ENCODE measurements at places on chromosomes 16 and 17.

DNA sequence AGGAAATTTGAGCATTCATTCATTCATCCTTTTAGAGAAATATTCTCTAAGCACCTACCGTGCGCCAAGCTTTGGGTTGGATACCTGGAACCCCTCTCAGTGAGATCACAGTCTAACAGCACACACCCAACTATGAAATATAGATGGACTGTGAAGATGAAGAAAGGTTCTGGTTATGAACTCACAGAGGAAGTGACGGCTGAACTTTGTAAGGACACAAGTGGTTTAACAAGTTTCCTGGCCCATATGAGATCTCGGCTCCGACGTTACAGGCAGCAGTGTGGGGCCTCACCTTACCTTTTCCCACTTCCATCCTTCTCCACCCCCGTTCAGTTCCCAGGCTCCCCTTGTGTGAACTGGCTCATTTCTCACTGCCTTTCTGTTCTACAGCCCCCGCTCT, 406.2 kb downstream of the MAF start:
- no peak for DNase-seq

- no peak for DNase-seq
These were observed 7.8 kb upstream of the SLC46A1 start for GRCh38 chr17:28413804-28414203.

GRCh38 chr17:29116804-29117753, 63.1 kb downstream of the MYO18A start:
- no peak for DNase-seq

DNA sequence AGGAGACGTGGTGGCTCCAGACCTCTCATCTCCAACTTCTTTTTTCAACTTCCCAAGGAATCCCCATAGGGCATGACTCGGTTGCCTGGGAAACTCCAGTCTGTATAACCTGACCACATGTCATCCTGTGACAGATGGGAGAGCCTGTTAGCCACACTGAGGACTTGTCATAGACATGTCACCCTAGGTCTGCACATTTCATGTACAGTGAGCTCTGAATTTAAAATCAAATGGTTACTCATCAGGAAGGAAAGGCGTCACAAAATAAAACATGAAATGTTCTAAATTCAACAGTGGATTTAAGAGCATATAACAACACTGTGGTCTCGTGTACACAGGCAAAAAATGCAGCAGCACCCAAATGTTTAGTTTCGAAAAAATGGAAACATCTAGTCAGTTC, 22.2 kb upstream of the ADAMTS18 start:
- no peak for DNase-seq

GRCh38 chr17:10018461-10018891, 113.4 kb upstream of the RCVRN start:
- peak; percentile 34 for DNase-seq

- DNase-seq: no peak
These were observed 28.8 kb downstream of the TOM1L2 start for GRCh38 chr17:17943281-17943984.

DNA sequence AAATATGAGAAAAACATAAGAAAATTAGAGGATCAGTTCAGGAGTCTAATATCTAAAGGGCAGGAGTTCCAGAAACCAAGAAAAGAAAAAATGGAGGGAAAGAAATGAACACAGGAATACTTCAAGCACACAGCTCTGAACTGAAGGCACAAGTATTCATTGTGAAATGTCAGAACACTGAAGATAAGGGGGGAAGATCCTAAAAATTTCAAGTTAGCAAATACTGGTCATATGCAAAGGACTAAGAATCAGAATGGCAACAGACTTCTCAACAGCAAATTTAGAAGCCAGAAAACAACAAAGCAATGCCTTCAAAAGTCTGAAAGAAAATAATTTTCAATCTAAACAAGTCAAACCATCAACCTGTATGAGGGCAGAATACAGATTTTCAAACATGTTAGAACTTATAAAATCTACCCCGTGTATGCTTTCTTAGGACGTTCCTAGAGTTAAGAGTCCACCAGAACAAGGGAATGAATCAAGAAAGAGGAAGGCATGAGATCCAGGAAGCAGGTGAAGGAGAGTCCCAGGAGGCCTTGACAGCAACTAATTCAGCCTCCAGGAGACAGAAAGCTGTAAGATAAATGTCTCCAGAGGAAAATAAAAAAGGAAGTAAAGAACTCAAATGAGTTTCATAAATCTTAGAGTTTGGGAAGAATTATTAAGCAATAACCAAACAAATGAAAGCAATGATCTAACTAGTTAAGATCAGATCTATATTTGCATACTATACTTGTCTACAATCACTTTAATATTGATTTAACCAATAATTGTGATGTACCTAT, 2.8 kb downstream of the BRD7 start:
- DNase-seq: no peak

GRCh38 chr16:10577305-10578202, 2.8 kb downstream of the EMP2 start:
- DNase-seq: no peak

- DNase-seq: no peak
These were observed 4.5 kb upstream of the UNC13D start for GRCh38 chr17:75848523-75849278.

DNA sequence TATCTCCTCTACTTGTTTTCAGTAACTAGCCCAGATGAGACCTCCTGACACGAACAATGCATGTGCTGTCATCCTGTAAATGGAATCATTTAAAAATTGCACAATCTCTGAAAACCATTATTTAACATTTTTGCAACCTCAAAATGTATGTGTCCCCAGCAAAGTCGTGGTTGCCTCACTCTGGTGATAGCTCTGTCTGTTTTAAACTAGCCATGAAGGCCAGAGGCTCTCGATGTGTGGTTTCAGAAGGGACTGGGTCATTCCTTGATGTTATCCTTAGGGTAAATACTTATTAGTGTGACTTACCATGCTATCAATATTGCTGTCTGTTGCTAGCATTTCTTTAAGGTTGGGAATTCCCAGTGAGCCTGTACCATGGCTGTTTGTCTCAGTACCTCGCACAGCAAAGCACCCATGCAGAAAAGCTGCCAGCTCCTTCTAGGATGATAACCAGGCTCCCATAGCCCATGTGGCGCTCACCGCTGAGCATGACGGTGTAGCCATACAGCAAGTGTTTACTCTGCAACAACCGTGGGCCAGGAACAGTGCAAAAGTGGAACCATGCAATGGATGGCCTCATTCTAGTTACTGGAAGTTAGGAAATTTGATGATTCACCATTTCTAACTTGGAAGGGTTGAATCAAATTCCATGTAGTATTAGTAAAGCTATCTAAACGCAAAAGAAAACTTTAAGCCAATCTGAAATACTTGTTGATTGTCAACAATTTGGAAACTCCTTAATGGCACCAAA, 2.9 kb upstream of the PGS1 start:
- DNase-seq: no peak

DNA sequence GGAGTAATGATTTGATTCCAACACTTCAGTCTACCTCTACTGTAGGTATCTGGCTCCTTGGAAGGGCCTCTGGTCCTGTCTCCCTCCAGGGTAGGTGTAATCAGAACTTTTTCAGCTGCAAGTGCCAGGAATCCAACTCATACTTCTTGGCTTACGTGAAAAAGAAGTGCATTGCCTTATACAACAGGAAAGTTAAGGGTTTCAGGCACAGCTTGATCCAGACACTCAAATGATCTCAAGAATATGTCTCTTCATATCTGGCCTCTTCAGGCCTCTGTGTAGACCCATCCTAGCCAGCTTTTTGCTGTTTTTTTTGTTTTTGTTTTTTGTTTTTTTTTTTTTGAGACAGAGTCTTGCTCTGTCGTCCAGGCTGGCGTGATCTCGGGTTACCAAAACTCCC, 4.2 kb upstream of the CORO1A start:
- DNase-seq: no peak

All from skin of body (tissue), 3 donors.